CD8-positive, alpha-beta memory T cell (primary cell): ENCODE measurements at places on chromosomes 13 and 19.

DNA sequence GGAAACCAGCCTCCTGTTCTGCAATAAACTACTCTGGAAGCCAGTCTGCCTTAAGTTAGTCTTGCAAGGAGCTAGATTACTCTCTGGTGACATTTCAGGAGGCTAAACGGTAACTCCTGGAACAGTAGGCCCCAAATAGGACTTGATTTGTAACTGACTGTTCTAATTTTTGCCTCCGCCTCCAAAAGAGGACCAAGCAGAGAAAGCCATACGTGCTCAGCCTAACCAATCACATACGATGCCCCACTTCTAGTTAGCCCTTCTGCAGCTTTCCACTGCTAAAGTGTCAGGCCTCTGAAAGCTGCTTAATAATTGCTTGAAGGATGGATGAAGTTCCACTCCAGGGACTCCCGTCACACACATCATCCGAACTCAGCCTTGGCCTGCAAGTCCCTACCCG is 744 bp downstream of the ZNF805 start:
- DNase-seq, result no peak

DNA sequence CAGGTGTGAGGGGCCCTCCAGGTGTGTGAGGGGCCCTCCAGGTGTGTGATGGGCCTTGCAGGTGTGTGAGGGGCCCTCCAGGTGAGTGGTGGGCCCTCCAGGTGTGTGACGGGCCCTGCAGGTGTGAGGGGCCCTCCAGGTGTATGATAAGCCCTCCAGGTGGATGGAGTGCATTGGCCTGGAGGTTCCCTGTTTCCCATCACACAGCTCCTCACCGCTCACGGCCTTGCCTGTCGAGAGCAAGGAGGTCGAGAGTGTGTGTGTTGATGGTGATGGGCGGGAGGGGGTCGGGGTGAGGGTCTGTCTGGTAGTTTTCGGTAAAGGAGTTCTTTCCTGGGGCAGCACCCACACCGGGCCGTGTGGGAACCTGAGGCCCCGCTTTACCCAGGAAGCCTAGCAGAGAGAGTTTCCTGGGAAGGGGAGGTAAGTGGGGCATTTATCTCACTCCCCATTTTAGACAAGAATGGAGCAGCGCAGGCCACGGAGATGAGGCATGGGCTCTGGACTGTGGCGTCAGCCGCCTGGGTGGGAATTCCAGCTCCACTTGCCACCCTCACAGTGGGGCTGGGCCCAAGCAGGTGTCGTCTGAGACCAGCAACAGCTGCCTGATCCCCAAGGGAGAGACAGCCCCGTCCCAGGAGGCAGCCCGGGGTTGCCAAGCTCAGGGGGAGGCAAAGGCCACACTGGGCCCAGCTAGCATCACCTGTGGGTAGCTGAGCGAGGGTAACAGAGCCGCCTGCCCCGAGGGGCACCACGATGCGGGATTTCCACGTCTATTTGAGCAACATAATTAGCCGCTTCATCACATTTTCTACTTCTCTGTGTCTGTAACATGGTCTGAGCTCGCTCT is 10.9 kb upstream of the GAS6 start:
- no peak for DNase-seq

- no peak for DNase-seq
These were observed 1.2 kb downstream of the UTP14C start for GRCh38 chr13:52025475-52026245.

DNA sequence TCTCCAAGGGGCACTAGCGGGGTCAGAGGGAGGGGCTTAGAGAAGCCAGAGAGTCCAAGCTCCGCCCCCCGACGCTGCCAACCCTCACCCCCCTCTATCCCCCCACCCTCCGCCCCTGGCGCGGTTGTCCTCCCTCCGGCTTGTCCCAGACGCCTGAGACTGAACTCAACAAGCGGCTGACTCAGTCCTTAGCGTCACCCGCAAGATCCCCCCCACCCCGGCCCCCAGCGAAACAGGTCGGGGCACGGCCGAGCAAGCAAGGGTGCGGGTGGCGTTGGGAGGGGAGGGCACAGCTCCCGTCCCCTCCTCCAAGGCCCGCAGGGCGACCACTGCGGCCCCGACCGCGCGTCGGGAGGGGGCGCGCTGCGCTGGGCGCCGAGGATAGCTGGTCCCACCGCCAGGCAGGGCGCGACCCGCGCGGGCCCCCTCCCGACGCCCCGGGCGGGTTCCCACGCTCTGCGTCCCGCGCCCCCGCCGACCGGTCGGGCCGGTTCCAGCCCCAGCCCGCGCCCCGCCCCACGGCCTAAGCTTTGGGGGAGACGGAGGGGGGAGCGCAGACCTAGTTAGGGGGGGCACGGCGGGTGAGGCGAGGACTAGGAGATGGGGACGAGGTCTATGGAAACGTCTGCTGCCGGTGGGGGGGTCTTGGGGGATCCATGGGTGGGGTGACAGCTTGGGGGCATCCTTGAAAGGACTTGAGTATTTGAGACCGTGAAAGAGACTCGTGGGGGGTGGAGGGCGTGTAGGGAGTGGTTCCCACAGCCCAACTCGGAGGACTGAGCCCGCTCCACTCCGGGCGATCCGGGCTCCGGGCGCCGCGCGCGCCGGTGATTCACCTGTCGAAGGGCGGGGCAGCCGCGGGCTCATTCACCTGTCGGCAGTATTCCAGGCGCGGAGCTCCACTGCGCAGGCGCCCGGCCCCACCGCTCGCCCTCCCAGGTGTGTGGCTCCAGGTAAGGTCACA is 5.1 kb downstream of the NOTCH3 start:
- no peak for DNase-seq

- no peak for DNase-seq
These were observed 257.5 kb upstream of the STARD13 start for GRCh38 chr13:33543089-33543459.

- DNase-seq, result no peak
These were observed 123.9 kb downstream of the SLITRK6 start for GRCh38 chr13:85675151-85675907.
